ENCODE measurements at places on chromosomes 3 and 15.

- H3K27ac ChIP-seq, result no peak overlapping the region
- no peak overlapping the region for H3K4me3 ChIP-seq
- H3K27me3 ChIP-seq, result no peaks in the 10 kb centered on the region
Observed at GRCh38 chr3:46463868-46464241, 850 bp downstream of the LTF start.

GRCh38 chr3:161854232-161854771 lies 357.7 kb downstream of the OTOL1 start:
- H3K4me3 ChIP-seq, result no peak overlapping the region

GRCh38 chr3:126723801-126724200 lies 19.8 kb downstream of the CHCHD6 start:
- no peaks in the 10 kb centered on the region for H3K4me1 ChIP-seq
- H3K27ac ChIP-seq, result no peak overlapping the region
- no peaks in the 10 kb centered on the region for H3K27me3 ChIP-seq
- H3K4me3 ChIP-seq, result no peak overlapping the region

- H3K4me3 ChIP-seq, result no peak overlapping the region
- DNase-seq, result no peak
- no peaks in the 10 kb centered on the region for H3K27me3 ChIP-seq
- H3K27ac ChIP-seq, result peak overlapping the region; percentile 2
- peaks cover 75% of the 10 kb centered on the region for H3K4me1 ChIP-seq
Observed at GRCh38 chr15:67077641-67078215, 12.3 kb downstream of the SMAD3 start.

DNA sequence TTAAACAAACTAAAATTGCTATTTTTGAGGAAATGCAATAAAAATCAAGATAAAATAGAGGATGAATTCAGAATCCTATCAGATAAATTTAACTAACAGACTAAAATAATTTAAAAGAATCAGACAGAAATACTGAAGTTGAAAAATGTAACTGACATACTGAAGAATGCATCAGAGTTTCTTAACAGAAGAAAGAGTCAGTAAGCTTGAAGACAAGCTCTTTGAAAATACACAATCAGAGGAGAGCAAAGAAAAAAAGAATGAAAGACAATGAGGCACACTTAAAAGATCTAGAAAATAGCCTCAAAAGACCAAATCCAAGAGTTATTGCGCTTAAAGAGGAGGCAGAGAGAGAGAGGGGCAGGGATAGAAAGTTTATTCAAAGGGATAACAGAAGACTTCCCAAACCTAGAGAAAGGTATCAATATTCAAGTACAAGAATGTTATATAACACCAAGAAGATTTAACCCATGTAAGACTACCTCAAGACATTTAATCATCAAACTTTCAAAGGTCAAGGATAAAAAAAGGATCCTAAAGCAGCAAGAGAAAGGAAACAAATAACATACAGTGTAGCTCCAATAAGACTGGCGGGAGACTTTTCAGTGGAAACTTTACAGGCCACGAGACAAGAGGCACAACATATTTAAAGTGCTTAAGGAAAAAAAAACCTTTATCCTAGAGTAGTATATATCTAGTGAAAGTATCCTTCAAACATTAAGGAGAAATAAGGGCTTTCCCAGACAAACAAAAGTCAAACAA lies 24.7 kb downstream of the PEAK1 start:
- no peaks in the 10 kb centered on the region for H3K27me3 ChIP-seq
- no peak overlapping the region for H3K4me3 ChIP-seq
- no peak for DNase-seq
- 0 out of 2 replicates have a peak, but pooled peaks cover 1% of the 10 kb centered on the region for H3K36me3 ChIP-seq

DNA sequence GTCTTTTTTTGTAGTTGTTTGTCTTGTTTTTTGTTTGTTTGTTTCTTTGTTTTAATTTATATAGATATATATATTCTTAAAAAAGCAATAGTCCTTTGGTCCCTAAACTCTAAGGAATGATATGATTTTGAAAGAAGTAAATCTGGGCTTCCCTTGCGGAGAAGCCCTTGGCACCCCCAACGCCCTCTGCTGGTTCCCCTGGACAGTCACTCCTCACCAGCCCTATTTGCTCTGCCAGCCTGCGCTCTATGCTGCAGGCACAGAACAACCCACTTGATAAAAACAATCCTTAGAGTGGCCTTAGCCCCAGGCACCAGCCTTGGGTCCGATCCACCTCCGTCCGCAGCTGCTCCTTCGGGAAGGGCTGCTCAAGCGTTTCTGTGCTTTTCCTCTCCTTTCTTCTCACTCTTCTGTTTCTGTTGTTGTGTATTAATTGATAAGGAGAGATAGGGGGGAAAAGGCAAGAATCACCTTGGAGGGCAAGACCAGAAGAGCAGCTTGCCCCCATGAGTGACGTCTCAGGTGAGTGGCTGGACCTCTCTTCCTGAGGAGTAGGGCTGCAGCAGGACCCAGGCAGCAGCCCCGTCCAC lies 13.7 kb upstream of the PARP6 start:
- no peaks in the 10 kb centered on the region for H3K4me1 ChIP-seq
- H3K27ac ChIP-seq, result no peak overlapping the region
- no peaks in the 10 kb centered on the region for H3K36me3 ChIP-seq
- no peak overlapping the region for H3K4me3 ChIP-seq
- peak; percentile 10 for DNase-seq

- H3K27me3 ChIP-seq, result no peaks in the 10 kb centered on the region
- no peak for DNase-seq
- no peak overlapping the region for H3K4me3 ChIP-seq
- H3K4me1 ChIP-seq, result no peaks in the 10 kb centered on the region
- H3K27ac ChIP-seq, result no peak overlapping the region
- no peaks in the 10 kb centered on the region for H3K36me3 ChIP-seq
Observed at GRCh38 chr3:28050120-28050519, 191.3 kb upstream of the CMC1 start.

DNA sequence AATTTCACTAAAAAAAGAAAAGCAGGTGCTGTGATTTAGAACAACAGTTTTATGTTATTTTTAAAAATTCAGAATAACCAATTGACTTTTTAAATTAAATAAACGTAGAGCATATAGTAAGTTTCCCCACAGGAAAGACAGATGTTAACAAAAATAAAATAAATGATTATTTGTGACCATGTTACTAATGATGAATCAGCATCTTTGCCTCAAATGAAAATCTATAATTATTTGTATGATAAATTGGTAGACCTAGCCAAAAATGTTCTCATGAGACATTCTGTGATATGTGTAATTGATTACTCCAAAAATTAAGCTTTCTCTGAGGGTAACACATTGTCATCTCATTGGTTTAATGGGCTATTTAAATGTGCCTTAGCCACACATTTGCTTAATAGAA lies 948.0 kb downstream of the NAALADL2 start:
- H3K4me3 ChIP-seq, result no peak overlapping the region
- no peak for DNase-seq
- no peaks in the 10 kb centered on the region for H3K36me3 ChIP-seq
- H3K4me1 ChIP-seq, result peaks cover 11% of the 10 kb centered on the region
- no peak overlapping the region for H3K27ac ChIP-seq
